ENCODE measurements at places on chromosomes 16 and 17. TPM values are rescaled to one million over a fixed set of nuclear protein-coding genes. Genes with fewer than 3 reads are reported as not detected.

The KREMEN2 gene
- polyA plus RNA-seq, result not detected

The CSF3 gene
- not detected for polyA plus RNA-seq

The SPEM2 gene
- not detected for polyA plus RNA-seq

The EVI2A gene
- polyA plus RNA-seq, result 0.49 TPM

The OR3A3 gene
- not detected for polyA plus RNA-seq

The RAB11FIP4 gene
- 0.02 TPM for polyA plus RNA-seq

The IL34 gene
- polyA plus RNA-seq, result 0.45 TPM

All from BJ (cell line).